ENCODE measurements at places on chromosomes 12 and 14.

DNA sequence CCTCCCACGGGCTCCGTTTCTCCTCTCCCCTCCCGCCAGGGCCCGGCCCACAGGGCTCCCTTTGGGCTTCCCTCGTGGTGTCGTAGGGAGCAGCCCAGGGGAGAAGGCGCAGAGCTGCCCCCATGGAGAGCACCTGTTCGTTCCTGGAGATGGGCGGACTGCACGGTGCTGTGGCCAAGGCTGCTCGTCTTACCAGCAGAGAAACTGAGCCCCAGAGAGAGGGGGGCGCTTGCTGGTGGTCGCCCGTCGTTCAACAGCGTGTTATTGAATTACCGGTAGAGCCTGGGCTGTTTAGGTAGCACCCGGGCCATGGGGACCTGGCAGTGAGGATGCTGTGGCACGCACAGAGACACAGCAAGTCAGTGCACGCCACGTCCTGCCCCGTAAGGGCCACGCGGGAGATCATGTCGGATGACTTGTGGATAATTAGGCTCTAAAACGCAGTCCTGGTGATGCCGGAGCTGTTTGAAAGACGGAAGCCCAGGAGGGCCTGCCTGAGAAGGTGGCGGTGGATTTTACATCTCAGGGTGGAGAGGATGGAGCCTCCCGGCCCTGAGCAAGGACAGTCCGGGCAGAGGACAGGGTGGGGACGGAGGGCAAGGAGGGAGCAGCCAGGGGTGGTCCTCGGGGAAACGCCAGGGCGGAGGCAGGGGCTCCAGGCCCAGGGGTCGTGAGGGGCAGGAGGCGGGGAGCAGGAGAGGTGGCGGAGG, 134.4 kb downstream of the ADGRD1 start:
- DNase-seq: no peak

DNA sequence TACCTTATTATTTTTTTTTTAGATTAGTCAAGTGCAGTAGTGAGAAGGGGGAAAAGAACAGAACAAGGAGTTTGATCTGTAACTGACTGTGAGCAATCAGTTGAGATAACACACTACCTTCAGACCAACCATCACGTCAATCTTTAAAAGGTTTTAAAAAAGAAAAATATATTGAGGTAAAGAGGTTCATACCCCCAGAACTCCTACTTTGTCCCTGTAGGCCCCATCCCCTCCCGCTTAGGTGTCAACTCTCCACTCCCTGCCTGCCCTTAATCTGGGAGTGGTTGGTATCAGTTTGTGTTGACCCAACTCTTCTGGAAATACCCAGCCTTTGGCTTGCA, 16.2 kb downstream of the MMP14 start:
- no peak for DNase-seq

GRCh38 chr14:100526057-100526456, 61.2 kb downstream of the BEGAIN start:
- DNase-seq: no peak

- no peak for DNase-seq
These were observed 244.2 kb downstream of the SOX5 start for GRCh38 chr12:23704992-23705943.

GRCh38 chr14:26261368-26262122, 336.3 kb downstream of the NOVA1 start:
- DNase-seq: no peak

GRCh38 chr12:9091891-9092598, 23.7 kb downstream of the A2M start:
- DNase-seq: no peak

DNA sequence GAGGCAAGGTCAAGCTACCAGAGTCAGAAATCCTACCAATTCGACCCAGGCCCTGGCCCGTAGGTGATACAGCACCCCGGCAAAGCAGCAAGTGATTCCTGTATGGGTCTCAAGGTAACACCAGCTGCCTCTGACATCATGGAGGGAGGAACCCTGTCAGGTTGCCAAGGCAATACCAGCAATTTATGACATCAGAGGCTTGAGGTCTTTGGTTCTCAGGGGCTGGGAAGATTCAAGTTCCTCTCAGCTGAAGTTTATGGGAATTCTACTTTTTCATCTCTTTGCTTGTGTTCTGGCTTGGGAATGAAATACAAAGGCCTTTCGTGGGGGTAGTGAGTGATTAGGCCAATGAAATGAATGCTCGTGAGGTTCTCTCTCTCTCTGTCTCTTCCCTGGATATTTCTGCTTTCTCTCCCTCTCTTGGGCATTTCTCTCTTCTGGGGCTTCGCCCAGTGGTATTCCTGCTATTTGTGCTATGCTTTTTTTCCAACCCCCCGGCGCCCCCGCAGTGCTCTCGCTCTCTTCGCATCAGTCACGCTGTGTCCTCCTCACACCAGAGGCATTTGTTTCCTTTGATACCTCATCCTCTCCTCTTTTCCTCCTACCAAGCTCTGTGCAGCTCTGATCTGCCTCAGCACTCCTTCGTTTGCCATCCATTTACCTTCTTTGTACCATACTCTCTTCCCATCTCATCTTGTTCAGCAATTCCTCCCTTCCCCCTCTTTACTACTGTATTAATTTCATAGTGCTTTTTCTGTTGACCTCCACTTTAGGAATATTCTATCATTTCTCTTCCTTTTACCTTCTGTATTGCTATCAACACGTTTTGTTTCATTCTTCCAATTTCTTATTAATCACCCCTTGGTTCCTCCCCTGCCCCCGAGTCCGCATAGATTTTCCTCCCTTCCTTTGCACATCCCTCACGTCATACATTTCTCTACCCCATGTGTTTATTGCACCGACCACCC, 2.9 kb downstream of the ZFHX2 start:
- no peak for DNase-seq

DNA sequence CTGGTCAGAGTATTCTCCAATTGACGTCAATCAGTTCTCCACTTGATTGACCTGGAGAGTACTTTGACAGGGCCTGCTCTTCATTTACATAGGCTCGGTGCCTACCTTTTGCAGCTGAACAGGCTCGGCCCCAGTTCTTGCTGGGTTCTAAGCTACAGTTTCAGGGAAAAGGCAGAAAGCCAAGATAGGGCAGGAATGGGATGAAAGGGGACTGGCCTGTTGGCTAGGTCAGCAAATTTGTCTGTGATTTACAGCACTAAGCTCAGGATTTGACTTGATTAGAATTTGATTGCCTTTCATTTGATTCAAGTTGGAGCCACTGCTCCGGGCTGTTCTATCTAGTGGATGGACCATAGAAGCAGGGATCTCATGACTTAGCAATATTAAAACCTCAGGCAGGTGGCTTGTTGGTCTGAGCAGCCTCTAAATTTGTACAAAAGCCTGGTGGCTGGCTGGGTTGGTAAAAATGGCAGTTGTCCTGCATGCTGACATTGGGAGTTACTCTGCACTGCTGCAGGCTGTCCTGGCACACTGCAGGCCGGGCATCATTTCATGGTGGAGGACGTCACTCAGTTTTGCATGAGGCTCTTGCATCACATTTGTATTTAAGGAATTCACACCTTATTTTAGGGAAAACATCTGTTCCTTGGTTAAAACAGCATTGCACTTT, 71.8 kb downstream of the BICD1 start:
- DNase-seq: no peak

DNA sequence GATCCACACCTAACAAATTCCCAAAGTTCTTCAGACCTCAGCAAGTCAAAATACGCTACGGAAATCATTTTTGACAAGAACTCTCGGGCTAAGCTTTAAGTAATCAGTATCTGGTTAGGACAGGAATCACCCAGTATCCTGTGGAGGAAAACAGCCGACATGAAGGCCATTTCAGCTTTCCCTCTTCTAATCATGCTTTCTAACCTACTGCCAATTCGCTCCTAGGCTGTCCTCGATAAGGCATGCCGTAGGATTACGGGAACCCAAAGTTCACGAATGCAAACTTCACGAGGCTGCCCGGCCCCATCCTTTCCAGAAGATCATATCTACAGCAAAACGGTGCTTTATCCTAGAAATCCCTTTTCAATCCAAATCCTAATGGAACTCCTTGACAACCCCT, 81.8 kb upstream of the PTPRB start:
- DNase-seq: no peak

DNA sequence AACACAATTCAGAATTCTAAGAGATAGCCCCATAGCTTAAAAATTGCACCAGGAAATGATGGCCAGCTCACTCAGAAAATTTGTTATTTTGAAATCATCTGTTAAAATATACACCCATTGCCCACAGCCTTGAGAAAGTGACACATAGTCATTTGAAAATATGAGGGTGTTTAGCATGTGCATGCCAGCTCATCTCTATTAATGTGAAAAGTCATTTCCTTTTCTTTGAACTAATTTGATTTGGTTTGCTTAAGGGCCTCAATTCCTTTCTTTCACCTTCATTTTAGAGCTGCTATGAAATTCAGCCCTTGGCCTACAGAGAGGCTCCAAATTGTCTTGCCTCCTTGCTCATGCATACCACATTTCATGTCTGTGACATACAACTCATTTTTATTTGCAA, 241.4 kb downstream of the PHLDA1 start:
- DNase-seq: no peak

DNA sequence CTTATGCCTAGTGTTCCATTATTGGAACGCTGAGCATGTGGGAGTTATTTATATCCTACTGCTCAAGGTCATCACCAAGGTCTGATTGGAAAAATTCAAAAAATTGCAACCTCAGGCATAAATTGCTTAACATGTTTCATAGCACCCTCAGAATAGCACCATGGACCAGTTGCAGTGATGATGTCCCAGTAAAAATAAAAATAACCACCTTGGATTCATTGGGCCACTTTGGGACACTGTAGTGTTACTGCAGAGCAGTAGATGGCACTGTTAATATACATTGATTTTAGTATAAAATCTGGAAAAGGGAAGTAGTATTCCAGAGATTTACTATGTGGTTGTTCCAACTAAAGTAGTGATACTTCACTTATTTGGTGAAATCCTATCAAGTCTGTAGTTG, 31.0 kb upstream of the PTCSC3 start:
- DNase-seq: no peak

- no peak for DNase-seq
These were observed 11.6 kb downstream of the TMEM119 start for GRCh38 chr12:108586306-108586705.

- no peak for DNase-seq
These were observed 816 bp upstream of the GDF11 start for GRCh38 chr12:55741931-55742680.

GRCh38 chr12:30041096-30041495, 257.4 kb upstream of the TMTC1 start:
- DNase-seq: no peak

All from amniotic stem cell (primary cell).